ENCODE measurements at places on chromosomes 3 and 15.
A peak's percentile ranks its signal among the peaks of the same experiment; 100 is the strongest.

DNA sequence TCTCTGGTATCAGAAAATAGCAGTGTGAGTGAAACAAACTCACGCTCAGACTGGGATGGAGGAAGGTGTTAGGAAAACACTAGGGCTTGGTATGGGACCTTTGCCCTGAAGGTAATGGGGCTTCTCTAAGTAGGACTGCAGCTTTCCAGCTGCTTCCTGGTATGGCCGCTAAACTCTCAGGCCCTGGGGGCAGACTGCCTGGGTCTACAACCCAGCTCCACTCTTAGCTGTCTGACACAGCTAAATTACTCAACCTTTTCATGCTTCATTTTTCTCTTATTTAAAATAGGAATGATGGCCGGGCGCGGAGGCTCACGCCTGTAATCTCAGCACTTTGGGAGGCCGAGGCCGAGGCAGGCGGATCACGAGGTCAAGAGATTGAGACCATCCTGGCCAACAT is 5.2 kb upstream of the YEATS2 start:
- DNase-seq: no peak

DNA sequence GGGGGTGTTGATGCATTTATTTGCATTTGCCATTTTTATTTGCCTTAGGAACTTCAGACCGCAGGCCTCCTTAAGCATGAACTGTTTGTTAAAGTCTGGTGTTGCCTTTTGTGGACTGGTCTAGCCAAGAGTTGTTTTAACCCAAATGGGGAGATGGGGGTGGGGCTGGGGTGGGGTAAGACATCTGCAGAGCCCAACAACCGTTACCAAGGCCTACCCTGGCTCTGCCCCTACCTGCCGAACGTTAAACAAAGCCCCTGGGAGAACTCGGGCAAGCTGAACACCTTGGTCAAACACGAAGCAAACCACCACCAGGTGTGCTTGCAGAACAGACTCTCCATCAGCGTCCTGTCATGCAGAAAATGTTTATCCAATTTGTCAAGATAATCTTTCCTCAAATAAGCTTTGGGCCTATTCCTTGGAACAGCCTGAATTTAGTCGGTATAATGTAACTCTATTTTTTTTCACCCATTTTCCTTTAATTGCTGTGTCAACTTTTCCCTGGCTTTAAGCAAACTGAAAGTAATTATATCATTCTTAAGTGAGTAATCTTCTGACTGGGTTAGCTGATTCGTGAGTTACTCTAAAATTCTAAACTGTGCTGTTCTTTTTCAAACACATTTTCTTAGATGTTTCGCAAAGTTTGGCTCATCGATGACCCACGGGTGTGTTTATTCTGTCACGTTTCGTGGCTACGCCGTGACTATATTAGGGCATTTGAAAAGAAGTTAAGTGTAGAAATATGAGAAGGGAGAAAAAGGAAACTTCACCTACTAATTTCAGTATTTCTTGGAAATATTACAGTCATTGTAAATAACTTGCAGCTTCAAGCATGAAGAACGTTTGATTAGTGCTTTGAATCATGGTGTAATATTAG is 127.6 kb downstream of the SOX2 start:
- no peak for DNase-seq

DNA sequence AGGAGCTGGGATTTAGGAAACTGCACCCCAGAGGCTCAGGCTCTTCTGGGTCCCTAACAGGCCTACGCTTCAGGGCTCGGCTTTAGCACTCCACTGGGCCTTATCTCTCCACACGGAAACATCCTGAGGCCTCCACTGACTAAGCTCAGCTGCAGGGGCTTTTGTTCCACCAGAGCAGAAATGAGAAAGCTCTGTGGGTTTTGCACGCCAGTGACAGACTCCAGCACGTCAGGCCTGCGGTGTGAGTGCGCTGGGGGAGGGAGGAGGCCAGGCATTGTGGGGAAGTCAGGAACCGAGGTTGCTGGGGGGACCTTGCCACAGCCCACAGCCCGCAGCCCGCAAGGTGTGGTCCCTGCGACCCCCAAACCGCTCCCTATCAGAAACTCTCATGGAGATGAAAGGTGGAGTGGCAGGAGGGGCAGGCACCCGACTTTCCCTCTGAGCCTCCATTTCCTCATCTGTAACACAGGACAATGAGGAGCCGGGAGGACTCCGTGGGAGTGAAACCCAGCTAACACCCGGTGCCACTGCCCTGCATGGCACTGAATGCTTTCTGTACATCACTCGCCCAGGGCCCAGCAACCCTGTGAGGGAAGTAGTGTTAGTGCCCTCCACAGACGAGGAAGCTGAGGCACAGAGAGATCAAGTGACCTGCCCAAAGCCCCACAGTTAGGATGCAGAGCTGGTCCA is 106.5 kb downstream of the TPRA1 start:
- DNase-seq: no peak

DNA sequence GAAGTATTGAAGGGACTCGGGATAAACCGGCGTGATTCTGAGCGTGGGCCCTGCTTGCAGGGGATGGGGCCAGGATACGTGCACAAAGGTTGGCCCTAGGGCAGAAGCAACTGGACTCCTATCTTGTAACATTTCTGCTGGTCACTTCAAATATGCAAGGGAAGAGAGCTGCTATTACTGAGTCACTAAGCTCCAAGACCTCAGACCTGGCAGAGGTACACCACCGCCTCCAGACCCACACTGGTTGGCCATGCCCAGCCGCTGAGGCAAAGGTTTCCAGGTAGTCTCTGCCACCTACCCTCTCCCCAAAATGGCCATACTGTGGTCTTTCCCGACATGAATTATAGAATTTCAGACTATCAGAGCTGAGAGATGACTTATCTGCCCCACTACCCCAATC is 13.4 kb upstream of the STRA6 start:
- DNase-seq: no peak

GRCh38 chr3:52218454-52218853 is 7.0 kb downstream of the TLR9 start:
- peak; percentile 47 for DNase-seq
